ENCODE measurements at places on chromosomes 6 and 20. TPM values are rescaled to one million over a fixed set of nuclear protein-coding genes. Genes with fewer than 3 reads are reported as not detected.

F13A1 gene
- 0.32 TPM for polyA plus RNA-seq

ARMH2 gene
- polyA plus RNA-seq, result not detected

SYTL3 gene
- not detected for polyA plus RNA-seq

RNF182 gene
- 3.2 TPM for polyA plus RNA-seq

Measured in GM23338 (cell line).